ENCODE measurements at places on chromosomes 6 and 20.

DNA sequence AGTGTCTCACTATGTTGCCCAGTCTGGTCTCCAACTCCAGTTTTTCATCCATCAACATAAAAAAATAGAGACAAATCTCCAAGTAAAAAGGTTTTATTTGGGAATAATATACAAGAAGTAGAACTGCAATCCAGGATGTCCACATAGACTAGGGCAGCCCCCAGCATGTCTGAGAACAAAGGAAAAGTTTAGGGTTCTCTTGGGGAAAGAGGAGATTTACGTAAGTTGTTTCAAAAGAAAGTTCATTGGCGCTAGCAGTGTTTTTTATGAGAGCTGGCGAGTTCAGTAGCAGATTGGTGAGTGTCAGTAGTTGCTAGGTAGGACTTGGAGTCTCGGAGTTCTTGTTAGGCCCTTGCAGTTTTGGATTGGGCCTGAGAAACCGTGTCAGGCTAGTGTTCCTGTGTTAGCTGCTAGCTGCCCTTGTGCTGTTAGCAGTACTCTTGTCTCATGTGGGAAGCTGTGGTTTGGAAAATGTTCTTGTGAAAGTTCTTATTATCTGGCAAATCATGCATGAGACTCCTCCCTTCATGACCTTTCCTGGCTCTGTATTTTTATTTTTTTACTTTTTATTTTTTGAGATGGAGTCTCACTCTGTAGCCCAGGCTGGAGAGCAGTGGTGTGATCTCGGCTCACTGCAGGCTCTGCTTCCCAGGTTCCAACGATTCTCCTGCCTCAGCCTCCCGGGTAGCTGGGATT, 24.7 kb downstream of the TTLL9 start:
- peak; percentile 72 for DNase-seq

GRCh38 chr20:20461551-20461950, 93.6 kb downstream of the INSM1 start:
- no peak for DNase-seq

DNA sequence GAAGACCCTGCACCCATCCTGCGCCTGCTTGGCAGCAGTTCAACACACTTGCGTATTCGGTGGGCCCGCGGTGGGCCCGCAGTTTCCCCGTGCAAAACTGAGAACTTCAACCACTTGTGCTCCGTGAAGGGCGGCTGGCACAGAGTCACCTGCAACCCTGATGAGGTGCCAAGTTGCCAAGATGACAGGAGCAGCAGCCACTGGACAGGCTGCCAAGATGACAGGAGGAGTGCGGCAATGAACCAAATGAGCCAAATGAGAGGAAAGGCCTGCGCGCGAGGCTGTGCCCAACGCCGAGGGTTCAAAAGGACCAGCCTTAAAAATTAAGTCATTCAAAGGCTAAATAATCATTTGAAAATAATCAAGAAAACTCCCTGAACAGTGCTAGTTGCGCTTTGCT, 20.1 kb downstream of the DIDO1 start:
- DNase-seq, result no peak

DNA sequence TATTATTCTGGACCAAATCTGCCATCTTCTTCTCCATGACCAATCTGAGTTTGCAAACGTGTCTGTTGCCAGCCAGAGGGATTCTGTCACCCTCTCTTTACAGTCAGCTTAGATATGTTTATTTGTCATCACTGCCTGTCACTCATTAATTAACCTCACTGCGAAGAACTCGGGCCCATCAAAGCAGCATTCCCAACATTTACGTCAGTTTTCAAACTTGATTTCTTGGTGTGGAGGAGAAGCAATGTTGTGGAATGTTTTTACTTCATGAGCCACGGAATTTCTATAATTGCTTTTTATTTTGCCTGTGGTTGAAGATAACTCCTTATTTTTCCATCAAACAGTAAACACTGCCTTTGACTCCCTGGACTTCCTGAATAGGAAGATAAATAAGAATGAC, 91.8 kb upstream of the CNKSR3 start:
- DNase-seq, result no peak

DNA sequence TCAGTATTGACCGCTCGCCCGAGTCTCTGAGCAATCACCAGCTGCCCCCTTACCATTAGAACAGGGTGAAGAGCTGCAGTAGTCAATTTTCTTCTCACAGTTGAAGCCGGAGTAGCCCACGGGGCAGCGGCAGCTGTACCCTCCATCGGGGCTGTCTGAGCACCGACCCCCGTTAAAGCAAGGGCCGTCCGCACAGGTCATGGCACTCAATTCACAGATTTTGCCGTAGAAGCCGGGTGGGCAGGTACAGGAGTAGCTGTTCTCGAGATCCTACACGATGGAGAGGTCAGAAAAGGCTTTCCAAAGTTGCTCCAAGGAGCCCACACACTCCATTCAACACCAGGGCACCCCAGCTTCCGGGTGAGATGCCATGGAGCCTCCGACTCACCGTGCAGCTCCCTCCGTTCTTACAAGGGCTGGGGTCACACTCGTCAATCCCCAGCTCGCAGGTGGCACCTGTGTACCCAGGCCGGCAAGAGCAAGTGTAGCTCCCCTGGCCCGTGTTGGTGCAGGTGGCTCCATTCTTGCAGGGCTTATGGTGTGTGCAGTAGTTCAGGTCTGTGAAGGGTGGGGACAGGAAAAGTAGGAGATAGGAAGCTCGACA, 5.9 kb downstream of the DLL1 start:
- DNase-seq, result no peak

GRCh38 chr6:146071781-146072180, 42.9 kb downstream of the GRM1 start:
- DNase-seq, result no peak

GRCh38 chr20:57048027-57048869, 218.2 kb downstream of the BMP7 start:
- peak; percentile 39 for DNase-seq

DNA sequence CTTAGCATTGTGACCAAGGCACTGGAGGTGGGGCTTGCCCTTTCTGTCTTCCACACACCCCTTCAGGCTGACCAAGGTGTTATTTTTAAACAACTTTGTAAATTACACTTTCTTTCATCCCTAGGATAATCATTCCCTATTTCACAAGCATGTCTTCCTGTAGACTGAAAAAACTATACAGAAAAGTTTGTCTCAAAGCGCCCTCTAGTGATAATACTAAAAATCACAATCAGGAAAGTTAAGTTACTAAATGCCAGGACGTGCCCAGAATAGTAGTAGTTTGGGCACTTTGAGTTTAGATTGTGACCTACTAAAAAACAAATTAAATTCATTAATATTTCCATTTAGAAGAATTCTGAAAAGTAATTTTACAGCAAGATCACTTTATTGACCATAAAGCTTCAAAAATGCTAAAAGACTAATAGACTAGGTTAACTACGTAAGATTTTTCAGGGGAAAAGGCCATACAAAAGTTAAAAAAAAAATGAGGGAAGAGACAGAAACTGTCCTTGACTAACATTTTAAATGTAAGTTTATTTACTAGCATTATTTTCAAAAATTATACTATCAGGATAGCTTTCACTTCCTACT, 123.3 kb upstream of the DUSP22 start:
- peak; percentile 54 for DNase-seq

GRCh38 chr20:41178904-41179432, 41.6 kb downstream of the PLCG1 start:
- no peak for DNase-seq

DNA sequence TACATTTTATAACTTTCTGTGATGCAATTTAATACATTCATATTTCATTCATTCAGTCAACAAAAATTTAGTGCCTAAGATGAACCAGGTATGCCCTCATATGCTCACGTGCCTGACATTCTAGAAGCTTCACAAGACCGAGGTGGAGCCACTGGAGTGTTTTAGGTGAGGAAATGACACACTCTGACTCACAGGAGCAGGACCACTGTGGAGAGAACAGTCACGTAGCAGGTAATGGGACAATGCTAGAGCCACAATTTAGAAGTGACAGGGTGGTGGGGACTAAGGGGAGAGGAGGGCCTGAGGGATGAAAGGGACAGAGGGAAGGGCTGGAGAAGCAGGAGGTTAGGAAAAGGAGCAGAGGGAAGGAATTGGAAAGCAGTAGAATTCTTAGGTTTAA, 17.6 kb upstream of the HLA-A start:
- no peak for DNase-seq

- no peak for DNase-seq
Observed at GRCh38 chr6:114051031-114051430, 80.1 kb upstream of the HDAC2 start.

DNA sequence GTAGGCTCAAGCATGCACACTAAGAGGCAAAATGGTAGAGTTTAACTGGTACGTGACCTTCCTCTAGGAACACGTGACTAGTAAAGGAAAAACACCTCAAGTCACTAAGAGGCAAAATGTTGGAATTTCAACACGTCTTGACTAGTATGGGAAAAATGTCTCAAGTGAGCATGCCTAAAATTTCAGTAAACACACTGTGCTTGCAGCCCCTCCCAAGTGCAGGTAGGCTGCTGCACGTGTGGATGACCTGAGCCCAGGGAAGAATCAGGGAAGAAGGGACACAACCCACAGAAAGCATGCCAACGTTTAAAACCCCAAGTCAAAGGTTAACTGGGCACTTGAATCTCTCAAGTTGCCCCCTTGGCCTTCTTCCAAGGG, 162.2 kb downstream of the TENT5A start:
- no peak for DNase-seq

GRCh38 chr6:142255785-142256184, 46.0 kb upstream of the ADGRG6 start:
- DNase-seq, result no peak

- no peak for DNase-seq
Observed at GRCh38 chr6:44628347-44628746, 240.8 kb downstream of the CDC5L start.

GRCh38 chr6:1940381-1940780, 305.0 kb downstream of the GMDS start:
- DNase-seq, result no peak

DNA sequence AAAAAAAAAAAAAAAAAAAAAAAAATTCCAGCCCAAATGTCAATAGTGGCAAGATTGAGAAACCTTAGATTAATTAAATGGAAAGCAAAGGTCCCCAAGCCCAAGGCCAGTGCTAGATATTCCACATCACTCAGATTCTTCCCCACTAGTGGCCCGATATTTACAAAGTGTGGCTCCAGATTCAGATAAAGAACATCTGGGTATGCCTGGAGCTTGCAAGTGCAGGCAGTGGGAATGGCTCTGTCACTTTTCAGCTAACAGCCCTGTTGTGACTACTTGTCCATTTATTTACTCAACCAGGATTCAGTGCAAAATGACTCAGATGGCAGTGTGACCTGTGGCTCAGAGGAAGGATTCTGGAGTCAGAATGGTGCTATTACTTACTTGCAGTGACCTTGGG, 8.2 kb upstream of the KCNB1 start:
- DNase-seq, result no peak

DNA sequence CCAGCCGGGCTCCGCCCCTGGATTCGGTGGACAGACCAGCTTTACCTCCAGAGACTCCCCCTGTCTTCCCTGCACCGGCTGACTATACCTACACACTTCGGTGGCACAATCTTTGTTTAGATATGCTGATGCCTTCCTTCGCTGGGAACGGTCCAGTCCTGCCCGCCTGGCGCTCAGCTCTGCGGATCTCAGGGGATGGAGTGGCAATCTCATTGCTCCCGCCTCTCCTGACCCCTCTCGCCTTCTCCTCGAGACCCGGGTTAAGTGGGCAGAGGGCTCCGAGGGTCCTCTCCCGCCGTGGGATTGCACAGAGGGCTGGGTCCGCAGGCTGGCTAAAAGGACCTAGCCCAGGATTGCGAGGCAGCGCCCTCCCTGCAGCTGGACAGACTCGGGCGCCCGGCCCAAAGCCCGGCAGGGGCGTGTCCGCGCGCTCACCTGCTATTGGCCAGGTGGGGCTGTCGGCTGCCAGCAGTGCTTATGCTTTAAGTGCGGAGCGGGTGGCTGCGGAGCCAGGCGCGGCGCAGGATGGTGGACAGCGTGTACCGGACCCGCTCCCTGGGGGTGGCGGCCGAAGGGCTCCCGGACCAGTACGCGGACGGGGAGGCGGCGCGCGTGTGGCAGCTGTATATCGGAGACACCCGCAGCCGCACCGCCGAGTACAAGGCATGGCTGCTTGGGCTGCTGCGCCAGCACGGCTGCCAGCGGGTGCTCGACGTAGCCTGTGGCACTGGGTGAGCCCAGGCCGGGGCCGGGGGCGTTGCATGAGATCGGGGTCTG, at the start of gene GNMT:
Gene GNMT (plus strand): TSS at position 512 of the 777 bp plus-strand sequence. CDS start 14 bp downstream, at position 526.
- DNase-seq, result peak; percentile 79

- DNase-seq, result no peak
Observed at GRCh38 chr6:25302151-25302550, 23.0 kb downstream of the CARMIL1 start.

DNA sequence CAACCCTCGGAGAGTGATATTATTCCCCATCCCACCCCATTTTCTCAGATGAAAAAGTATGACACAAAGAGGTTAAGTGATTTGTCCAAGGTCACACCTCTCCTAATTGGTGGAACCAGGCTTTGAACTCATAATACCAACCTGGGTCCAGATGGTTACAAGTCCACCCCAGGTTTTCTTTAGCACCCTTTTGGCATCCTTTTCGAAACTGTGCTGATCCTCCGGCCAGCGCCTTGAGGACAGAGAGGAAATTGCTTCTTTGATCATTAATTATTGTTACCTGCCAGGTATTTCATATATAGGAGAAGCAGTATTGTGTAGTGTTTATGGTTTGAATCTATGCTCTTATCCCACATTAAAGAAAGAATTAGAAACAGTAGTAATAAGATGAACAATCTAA, 29.3 kb upstream of the PDYN start:
- no peak for DNase-seq

GRCh38 chr6:3960754-3961361, 111.7 kb downstream of the FAM50B start:
- no peak for DNase-seq

- DNase-seq, result no peak
Observed at GRCh38 chr6:36622901-36623546, 28.9 kb downstream of the SRSF3 start.

DNA sequence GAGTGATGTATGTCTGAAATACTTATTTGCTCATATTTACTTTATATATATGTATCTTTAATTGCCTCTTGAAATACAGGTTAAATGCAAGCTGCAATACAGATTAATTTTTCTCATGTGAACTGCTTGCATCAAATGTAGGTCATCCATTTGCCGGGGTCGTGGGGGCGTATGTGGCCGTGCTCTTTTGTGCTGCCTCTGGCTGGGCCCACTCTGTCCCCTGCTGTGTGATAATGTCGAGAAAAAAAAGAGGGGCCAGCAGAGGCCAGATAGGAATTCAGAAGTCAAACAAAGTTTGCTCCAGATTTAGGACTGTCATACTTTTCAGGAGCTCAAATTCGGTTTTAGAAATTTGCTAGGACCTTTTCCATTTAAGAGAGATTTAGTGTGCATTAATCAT, 459.6 kb upstream of the SOX4 start:
- DNase-seq, result no peak

- no peak for DNase-seq
Observed at GRCh38 chr20:32969356-32970114, 34.7 kb downstream of the SUN5 start.

- no peak for DNase-seq
Observed at GRCh38 chr6:155186052-155186658, 77.7 kb upstream of the CLDN20 start.

GRCh38 chr20:40286975-40287531, 402.0 kb downstream of the MAFB start:
- peak; percentile 92 for DNase-seq

GRCh38 chr6:158630938-158631616, 13.5 kb downstream of the DYNLT1 start:
- DNase-seq, result no peak

GRCh38 chr20:50130356-50130723, 17.4 kb upstream of the UBE2V1 start:
- DNase-seq, result no peak

GRCh38 chr6:112909781-112910180, 562.7 kb downstream of the RFPL4B start:
- DNase-seq, result peak; percentile 30
